ENCODE measurements at places on chromosomes 2 and 18.

- no peak for DNase-seq
These were observed 459.4 kb upstream of the MC4R start for GRCh38 chr18:60831971-60832370.

DNA sequence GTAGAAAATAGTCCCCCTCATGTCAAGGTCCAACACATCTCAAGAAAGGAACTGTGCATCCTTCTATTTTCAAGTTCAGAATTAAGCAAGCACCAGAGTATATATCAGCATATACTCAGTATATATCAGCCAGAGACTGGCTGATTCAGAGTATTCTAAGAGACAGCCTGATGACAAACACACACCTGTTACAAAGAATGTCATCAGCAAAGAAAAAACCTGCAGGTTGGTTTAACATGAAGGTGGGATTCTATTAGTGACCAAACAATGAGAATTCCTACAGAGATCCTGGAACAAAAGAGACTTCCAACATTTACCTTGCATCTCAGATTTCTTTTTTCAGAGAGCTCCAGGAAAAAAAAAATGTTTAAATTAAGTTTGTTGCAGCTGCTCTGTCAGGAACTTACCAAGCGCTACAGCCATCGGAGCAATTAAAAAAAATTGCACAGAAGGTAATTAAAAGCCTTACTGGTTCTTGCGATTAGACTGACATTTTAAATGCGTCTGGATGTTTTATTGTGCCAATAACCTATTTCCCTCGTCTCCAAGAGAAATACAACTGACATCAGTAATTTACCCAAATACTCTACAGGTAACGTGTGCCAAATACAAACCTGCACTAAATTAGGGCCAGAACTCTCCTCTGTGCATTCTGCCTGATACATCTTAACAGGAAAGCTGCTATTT is 218.1 kb downstream of the HNMT start:
- no peak for DNase-seq

GRCh38 chr2:74091391-74091790 is 56.3 kb downstream of the BOLA3 start:
- no peak for DNase-seq

- no peak for DNase-seq
These were observed 45.7 kb downstream of the STAT4 start for GRCh38 chr2:191105082-191105481.

- DNase-seq: no peak
These were observed 433.3 kb upstream of the TCF4 start for GRCh38 chr18:56021136-56021808.

DNA sequence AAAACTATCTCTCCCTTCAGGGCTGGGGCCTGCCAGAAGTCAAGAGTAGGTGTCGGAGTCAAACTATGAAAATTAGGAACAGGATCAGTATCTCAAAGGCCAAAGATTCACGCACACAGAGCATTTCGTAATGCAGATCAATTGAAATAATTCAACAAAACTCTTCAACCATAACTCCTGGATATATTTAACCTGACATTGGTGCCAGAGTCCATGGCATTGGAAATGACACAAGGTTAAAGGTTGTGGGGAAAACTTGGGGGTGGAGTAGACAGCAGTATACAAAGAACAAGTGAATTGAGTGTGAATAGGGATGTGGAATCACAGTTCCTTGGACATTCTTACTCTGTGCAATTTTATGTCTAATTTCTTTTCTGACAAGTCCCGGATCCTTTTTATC is 788.0 kb upstream of the GYPC start:
- no peak for DNase-seq

DNA sequence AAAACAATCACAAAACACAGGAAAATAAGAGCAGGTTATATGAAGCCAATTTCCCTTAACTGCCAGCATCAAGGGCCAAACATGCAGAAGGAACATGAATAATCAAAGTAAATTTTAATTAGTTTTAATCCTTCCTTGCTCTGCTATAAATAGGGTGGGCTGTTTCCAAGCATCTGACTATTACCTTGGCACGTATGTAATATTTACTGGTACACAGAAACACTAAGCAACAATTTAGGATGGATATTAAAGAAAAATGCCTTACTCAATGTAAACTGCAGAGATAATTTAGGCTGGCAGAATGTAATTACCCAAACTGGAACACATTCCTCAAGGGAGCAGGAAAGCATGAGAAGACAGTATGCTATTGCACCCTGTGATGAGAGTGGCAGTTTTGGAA is 468.2 kb downstream of the TDRD15 start:
- DNase-seq: no peak

- no peak for DNase-seq
These were observed 151.2 kb downstream of the SRBD1 start for GRCh38 chr2:45459860-45460259.

DNA sequence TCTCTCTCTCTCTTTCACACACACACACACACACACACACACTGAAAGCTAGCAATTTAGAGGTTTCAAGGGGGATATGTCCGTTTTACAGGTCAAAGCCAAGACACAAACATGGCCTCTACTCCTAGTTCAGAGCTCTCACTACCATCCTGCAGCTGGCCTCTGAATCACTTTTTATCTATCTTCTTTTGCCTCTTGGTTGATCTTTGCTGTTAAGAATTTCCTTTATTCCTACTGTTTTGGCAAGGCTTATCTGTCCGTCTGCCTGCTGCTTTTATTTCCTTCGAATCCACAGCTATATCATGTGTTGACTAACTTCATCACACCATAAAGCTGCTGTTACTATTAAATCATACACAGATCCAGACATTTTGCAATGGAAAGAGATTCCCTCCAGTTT is 543.0 kb downstream of the PLCL1 start:
- DNase-seq: no peak

All from NCI-H1930 (cell line).